ENCODE measurements at places on chromosomes 5 and 9. TPM values are rescaled to one million over a fixed set of nuclear protein-coding genes. Genes with fewer than 3 reads are reported as not detected.

Gene RUSC2
- polyA plus RNA-seq, result 18.3 TPM

Gene MCC
- 2.2 TPM for polyA plus RNA-seq

Gene PHF24
- 0.19 TPM for polyA plus RNA-seq

Gene CDH9
- not detected for polyA plus RNA-seq

Gene BHMT2
- polyA plus RNA-seq, result 21.7 TPM

Gene FOXD4L4
- polyA plus RNA-seq, result 0.22 TPM

Gene SPATA31E1
- polyA plus RNA-seq, result not detected

Gene TNPO1
- polyA plus RNA-seq, result 17.3 TPM

Gene DHFR
- 16.3 TPM for polyA plus RNA-seq

Gene CD274
- polyA plus RNA-seq, result 2.6 TPM

Gene CLIC3
- polyA plus RNA-seq, result 3.0 TPM

Gene SNCB
- polyA plus RNA-seq, result 0.53 TPM

Gene UQCRQ
- polyA plus RNA-seq, result 171 TPM
